GM12864 (cell line): ENCODE measurements at places on chromosomes 6 and 20.

- peak; percentile 57 for DNase-seq
Measured at GRCh38 chr6:32885698-32886286, 31.8 kb downstream of the PSMB9 start.

DNA sequence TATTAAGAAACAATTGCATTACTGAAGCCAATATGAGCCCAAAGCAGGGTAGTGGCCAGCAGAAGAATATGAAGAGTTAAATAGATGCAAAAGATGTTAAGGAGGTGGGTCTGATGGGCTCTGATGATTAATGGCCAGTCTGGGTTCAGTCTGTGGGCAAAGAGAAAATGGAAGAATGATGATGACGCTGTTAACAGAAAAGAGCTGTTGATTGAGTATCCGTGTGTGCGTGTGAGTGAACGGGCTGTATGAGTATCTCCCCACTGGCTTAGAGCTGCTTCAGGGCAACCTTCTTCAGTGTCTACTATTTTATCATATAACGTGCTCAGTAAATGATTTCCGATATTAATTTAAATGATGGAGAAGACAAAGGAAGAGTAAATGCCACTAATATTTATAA, 723.3 kb upstream of the MAP3K7 start:
- DNase-seq: no peak

DNA sequence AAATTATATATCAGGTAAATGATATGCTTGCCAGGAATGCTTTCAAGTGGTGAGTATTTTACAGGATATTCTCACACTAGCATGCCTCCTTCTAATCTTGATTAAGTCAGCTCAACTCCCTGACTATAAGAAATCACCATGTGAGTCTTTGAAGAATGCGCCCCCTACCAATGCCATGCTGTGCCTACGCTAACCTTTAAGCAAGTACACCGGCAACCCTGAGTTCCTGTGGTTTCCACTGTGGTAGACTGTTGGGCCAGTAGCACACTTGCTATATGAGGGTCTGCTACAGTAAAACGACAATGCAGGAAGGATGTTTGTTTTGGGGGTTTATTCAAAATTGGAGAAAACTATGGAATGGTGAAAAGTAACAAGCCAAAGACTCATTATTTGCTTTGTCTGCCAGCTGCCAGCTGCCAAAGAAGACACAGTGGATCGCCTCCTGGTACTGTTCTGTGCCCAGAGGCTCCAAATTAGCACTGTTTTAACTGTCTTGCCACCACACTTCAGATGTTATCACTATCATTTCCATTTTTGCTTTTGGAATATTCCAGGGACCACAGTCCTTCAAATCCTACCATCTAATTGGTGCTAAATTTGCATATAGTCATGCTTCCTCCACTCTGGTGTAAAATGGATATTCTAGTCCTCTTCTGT, 333.5 kb downstream of the RNGTT start:
- no peak for DNase-seq

GRCh38 chr6:163338671-163339405, 75.7 kb upstream of the QKI start:
- no peak for DNase-seq

- DNase-seq: no peak
Measured at GRCh38 chr20:33789109-33789857, 21.9 kb upstream of the CHMP4B start.

- no peak for DNase-seq
Measured at GRCh38 chr20:24059174-24059573, 70.6 kb upstream of the GGTLC1 start.

- DNase-seq: no peak
Measured at GRCh38 chr6:55034752-55035151, 139.6 kb upstream of the HCRTR2 start.

- no peak for DNase-seq
Measured at GRCh38 chr6:107807196-107807811, 16.8 kb downstream of the SCML4 start.

DNA sequence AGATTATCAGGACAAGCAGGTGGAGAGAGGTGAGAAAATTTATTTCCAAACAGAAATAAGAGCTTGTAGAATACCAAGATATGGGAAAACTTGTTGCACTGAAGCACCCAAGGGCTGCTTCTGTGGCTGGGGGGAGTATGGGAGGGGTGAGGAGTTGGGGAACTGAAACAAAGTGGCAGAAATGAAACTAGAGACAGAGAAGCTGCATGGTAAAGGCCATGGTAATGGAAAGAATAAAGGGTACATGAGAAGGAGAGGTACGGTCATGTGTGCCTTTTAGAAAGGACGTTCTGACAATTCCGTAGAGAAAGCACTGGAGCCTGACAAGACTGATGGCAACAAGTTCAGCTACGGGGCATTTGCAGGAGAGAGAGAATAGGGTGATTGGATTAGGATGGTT, 51.6 kb upstream of the RIN2 start:
- DNase-seq: peak; percentile 19

DNA sequence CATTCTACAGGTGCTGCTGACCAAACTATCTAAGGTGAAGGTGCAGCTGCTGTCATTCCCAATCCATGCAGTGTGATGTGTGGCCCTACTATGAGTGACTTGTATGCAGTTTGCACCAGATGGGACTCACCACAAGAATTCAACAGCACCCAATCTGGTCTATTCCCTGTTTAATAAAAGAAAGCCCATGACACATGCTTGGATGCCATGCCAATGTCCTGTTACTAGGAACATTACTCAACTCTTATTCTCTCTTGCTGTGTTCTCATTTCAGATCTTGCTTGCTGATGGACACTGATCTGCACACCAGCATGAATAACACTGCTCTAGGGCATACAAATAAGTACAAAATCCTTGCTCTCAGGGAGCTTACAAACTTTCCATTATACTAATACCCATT, 221.6 kb upstream of the CDYL start:
- no peak for DNase-seq

GRCh38 chr6:90835596-90836212, 248.8 kb upstream of the MAP3K7 start:
- DNase-seq: no peak

DNA sequence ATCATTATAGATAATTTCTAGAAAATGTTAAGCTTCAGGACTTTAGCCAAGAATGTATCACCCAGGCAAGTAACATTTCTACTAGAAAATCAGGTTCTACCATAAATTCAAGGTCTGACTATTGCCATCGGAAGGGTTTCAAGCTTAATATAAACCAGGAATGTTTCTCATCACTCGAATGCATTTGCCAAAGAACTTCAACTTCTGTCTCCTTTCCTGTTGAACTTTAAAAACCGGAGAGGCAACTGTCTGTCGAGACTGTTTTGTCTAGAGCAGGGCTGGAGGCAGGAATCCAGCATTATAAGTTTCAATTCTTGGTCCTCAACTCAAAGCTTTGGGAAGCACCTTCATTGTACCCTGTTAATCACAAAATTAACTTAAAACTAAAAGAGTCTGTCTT, 264.7 kb downstream of the ZNF217 start:
- no peak for DNase-seq

DNA sequence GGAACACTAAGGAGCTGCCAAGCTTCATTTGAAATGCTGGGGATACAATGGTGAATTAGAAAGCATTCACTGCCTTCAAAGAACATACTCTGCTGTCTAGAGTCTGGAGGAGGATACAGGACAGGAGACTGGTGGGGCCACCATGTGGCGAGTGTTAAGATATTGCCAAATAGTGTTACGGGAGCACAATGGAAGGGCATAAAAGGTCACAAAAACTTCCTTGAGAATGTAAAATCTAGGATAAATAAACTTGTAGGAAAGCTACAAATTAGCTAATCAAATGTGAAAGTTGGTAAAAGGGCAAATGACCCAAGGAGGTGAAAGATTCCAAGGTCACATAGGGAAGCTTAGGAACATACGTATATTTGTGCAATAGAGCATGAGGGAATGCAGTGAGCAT, 271.7 kb downstream of the RFPL4B start:
- DNase-seq: no peak

GRCh38 chr6:122718616-122719015, 60.9 kb upstream of the FABP7 start:
- DNase-seq: no peak

- no peak for DNase-seq
Measured at GRCh38 chr20:51275181-51275580, 252.3 kb upstream of the KCNG1 start.

- no peak for DNase-seq
Measured at GRCh38 chr6:34104186-34104585, 41.7 kb downstream of the GRM4 start.

DNA sequence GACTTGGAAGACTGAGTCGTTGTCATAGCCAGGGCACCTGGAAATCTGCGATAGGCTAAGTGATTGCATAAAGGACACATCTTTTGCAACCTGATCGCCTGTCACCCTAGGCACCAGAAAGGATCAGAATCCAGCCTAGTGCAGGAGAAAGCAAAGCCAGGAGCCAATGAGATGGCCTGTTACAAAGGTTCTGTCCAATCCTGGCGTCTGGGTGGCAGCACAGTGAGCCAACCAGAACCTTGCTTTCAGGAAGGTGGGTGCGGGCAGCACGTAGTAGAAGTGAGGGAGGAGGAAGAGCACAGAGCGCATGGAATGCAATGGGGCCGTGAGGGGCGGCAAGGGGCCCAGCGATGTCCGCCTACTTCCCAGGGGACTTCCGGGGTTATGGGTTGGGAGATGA, 120.4 kb upstream of the GGTLC1 start:
- peak; percentile 8 for DNase-seq

- no peak for DNase-seq
Measured at GRCh38 chr6:41939176-41939847, 2.3 kb downstream of the CCND3 start.

- no peak for DNase-seq
Measured at GRCh38 chr6:121645100-121645745, 209.8 kb downstream of the GJA1 start.

GRCh38 chr6:127484212-127484863, 25.1 kb upstream of the KIAA0408 start:
- DNase-seq: peak; percentile 40

DNA sequence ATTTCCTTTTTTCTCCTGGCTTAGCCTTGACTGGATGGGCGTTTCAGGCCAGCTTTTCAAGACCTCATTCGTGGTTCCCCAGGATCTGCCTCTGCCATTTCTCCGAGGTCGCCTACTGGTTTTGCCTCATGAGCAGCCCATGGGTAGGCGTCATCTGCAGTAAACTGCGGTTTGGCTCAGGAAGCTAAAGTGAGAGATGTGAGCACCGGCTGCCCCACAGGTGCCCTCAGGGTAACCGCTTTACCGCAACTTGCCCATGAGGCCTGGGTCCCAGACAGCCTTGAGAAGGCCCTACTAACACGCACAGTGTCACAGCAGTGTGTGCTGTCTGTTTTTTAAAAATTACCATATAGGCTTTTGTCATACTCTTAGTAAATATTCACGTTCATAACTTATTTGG, 53.4 kb upstream of the TBXT start:
- no peak for DNase-seq

GRCh38 chr6:63452125-63452524, 120.2 kb upstream of the LOC128125822 start:
- DNase-seq: no peak

GRCh38 chr20:50371878-50372769, 138.1 kb upstream of the PTPN1 start:
- no peak for DNase-seq

- DNase-seq: no peak
Measured at GRCh38 chr20:46970937-46971630, 76.4 kb downstream of the EYA2 start.

GRCh38 chr6:129795261-129795660, 65.9 kb downstream of the TMEM244 start:
- no peak for DNase-seq

GRCh38 chr6:157943964-157944283, 37.7 kb upstream of the SYNJ2 start:
- no peak for DNase-seq

DNA sequence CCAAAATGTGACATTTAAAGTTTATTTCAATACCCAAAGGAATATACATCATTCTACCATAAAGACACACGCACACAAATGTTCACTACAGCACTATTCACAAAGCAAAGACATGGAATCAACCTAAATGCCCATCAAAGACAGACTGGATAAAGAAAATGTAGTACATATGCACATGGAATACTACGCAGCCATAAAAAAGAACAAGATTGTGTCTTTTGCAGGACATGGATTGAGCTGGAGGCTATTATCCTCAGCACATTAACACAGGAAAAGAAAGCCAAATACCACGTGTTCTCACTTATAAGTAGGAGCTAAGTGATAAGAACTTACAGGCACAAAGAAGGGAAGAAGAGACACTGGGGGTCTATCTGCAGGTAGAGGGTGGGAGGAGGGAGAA, 22.4 kb downstream of the ATP9A start:
- no peak for DNase-seq

DNA sequence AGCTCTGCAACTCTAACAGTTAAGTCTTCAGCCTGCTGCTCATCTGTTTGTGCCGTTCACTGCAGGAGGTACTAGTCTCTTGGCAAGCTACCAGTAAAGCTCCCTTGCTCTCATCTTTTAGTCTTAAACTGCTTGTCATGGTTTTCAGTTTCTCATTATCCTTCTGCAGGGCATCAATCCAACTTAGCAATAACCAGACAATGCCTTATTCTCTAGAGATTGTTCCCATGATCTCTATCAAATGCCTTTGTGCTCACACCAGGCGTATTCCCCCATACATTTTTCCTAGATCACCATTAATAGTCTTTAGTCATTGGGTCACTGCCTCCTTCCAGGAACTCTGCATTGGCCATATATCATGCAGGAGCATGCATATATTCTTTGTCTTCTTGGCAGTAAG, 171.3 kb downstream of the GRM1 start:
- no peak for DNase-seq

- no peak for DNase-seq
Measured at GRCh38 chr6:150631283-150631983, 31.7 kb downstream of the PLEKHG1 start.

DNA sequence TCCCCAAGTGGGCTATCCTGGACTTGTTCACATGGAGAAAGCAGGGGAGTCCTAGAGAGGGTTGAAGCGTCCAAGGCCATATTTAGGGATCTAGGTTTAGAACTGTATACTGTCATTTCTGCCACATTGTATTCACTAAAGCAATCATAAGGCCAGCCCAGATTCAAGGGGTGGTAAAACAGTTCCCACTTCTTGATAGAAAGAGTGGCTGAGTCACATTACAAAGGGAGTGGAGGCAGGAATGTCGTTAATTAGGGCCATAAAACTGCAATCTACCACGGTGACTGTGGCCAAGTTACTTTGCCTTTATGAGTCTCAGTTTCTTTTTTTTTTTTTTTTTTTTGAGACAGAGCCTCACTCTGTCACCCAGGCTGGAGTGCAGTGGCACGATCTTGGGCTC, 7.4 kb upstream of the UBR2 start:
- no peak for DNase-seq

- no peak for DNase-seq
Measured at GRCh38 chr6:32475392-32476206, 35.9 kb downstream of the HLA-DRA start.

DNA sequence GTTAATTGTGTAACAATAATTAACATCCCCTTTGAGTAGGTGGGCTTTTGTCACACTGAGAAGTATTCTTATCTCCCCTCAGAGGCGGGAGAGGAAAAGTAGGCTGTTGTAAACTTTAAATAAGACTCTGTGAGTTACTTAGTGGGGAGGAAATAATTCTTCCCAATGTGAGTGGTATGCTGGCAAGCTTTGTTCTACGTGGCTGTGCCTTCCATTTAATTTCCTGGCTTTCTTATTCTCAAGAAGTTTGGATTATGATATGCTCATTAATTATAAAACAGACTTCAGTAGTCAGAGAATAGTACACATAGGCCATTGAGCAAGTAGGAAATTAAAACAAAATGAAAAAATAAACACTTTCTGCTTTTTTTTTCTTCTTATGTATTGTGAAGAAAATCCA, 19.1 kb downstream of the ADGRB3 start:
- no peak for DNase-seq

- DNase-seq: no peak
Measured at GRCh38 chr20:24965065-24965919, 16.2 kb downstream of the CST7 start.
